Lower lobe of right lung (tissue), 2 donors: ENCODE measurements at places on chromosomes 5 and 9. TPM values are rescaled to one million over a fixed set of nuclear protein-coding genes. Genes with fewer than 3 reads are reported as not detected.

- no peaks in the 10 kb centered on the region for H3K36me3 ChIP-seq
- H3K4me1 ChIP-seq: no peaks in the 10 kb centered on the region
Measured at GRCh38 chr5:146662229-146662628, 146.2 kb upstream of the GPR151 start.

GRCh38 chr9:129145841-129146292 is 32.2 kb downstream of the IER5L start:
- peaks cover 49% of the 10 kb centered on the region for H3K36me3 ChIP-seq
- H3K27ac ChIP-seq: peak overlapping the region; percentile 74
- no peaks in the 10 kb centered on the region for H3K27me3 ChIP-seq
- peaks cover 67% of the 10 kb centered on the region for H3K4me1 ChIP-seq
- no peak overlapping the region for H3K4me3 ChIP-seq

CA9 gene
- not detected for total RNA-seq

TRAF1 gene
- 5.8 TPM for total RNA-seq

RASGEF1C gene
- not detected for total RNA-seq

- no peak overlapping the region for H3K27ac ChIP-seq
- H3K4me3 ChIP-seq: no peak overlapping the region
- no peak for DNase-seq
- peaks cover 5% of the 10 kb centered on the region for H3K4me1 ChIP-seq
Measured at GRCh38 chr9:129160712-129161533, 17.1 kb downstream of the IER5L start.

GRCh38 chr5:37721447-37721871 is 118.4 kb downstream of the GDNF start:
- H3K4me3 ChIP-seq: no peak overlapping the region
- peaks cover 14% of the 10 kb centered on the region for H3K4me1 ChIP-seq
- H3K27ac ChIP-seq: no peak overlapping the region

DNA sequence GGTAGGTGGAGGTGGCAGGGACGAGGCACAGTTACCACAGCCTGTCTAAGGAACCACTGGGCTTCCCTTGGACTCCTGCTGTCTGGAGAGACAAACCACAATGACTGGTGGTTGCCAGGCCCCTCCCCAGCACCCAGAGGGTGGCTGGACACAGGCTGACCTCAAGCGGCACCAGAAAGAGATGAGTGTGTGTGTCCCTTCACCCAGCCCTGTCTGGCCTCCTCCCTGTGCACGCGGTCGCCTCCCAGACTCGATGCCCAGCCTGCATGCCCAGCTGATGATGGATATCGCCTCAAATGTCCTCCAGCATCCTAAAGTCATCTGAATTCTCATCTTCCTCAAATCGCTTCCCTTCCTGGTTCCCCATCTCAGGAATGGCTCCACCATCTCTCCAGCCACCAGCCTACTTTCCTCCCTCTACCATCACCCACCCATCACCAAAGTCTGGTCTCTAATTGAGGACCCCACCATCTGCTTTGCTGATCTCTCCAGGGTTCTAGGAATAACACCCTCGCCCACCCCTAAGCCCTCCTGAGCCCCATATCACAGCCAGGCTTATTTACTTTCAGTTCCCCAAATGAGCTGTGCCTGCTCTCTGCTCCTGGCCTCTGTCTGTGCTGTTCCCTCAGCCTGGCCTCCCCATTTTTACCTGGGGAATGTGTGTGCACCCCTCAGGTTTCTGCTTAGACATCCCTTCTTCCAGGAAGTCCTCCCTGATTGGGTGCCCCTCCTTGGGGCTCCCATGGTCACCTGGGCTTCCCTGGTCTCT is 52.5 kb upstream of the GGTA1 start:
- H3K27me3 ChIP-seq: no peaks in the 10 kb centered on the region
- no peaks in the 10 kb centered on the region for H3K36me3 ChIP-seq
- H3K4me1 ChIP-seq: peaks cover 22% of the 10 kb centered on the region
- H3K27ac ChIP-seq: no peak overlapping the region
- no peak overlapping the region for H3K4me3 ChIP-seq
- DNase-seq: no peak

GRCh38 chr5:39580702-39581453 is 156.1 kb upstream of the DAB2 start:
- H3K4me3 ChIP-seq: no peak overlapping the region
- no peaks in the 10 kb centered on the region for H3K36me3 ChIP-seq
- DNase-seq: no peak
- no peak overlapping the region for H3K27ac ChIP-seq
- no peaks in the 10 kb centered on the region for H3K27me3 ChIP-seq

ERCC8 gene
- total RNA-seq: 10.3 TPM

- no peak overlapping the region for H3K4me3 ChIP-seq
- no peak overlapping the region for H3K27ac ChIP-seq
- no peaks in the 10 kb centered on the region for H3K27me3 ChIP-seq
- H3K4me1 ChIP-seq: no peaks in the 10 kb centered on the region
- no peak for DNase-seq
Measured at GRCh38 chr5:80507663-80508062, 19.8 kb downstream of the FAM151B start.

GRCh38 chr5:151721812-151722391 is 35.2 kb upstream of the SPARC start:
- no peak overlapping the region for H3K4me3 ChIP-seq
- H3K27ac ChIP-seq: no peak overlapping the region
- DNase-seq: no peak
- no peaks in the 10 kb centered on the region for H3K27me3 ChIP-seq
- no peaks in the 10 kb centered on the region for H3K36me3 ChIP-seq
- H3K4me1 ChIP-seq: peaks cover 44% of the 10 kb centered on the region

DNA sequence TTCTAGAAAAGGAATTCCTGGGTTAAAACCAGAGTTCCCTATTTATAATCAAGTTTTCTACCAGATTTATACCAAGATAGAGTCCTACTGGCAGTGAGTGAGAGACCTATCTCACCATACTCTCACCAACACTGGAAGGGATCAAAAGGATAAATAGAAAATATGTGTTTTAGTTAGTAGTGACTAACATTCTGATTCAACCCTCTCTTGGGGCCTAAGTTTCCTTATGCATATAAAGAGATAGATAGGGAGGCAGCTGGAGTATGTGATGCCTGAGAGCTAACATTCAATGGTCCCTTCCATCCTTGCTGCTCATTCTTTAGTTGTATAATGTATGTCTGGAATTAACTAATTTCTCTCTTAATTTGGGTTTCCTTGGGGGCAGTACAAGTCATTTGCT is 32.0 kb downstream of the CKMT2 start:
- no peak overlapping the region for H3K4me3 ChIP-seq
- H3K27ac ChIP-seq: no peak overlapping the region
- H3K27me3 ChIP-seq: no peaks in the 10 kb centered on the region
- no peaks in the 10 kb centered on the region for H3K36me3 ChIP-seq
- peaks cover 11% of the 10 kb centered on the region for H3K4me1 ChIP-seq
- DNase-seq: no peak

- DNase-seq: peak; percentile 70
- H3K27ac ChIP-seq: no peak overlapping the region
- H3K27me3 ChIP-seq: peaks cover 6% of the 10 kb centered on the region
- no peak overlapping the region for H3K4me3 ChIP-seq
- H3K4me1 ChIP-seq: peaks cover 10% of the 10 kb centered on the region
- no peaks in the 10 kb centered on the region for H3K36me3 ChIP-seq
Measured at GRCh38 chr5:148482697-148483462, 99.1 kb downstream of the FBXO38 start.

- no peak for DNase-seq
- H3K36me3 ChIP-seq: no peaks in the 10 kb centered on the region
- H3K4me3 ChIP-seq: no peak overlapping the region
- H3K27me3 ChIP-seq: no peaks in the 10 kb centered on the region
- H3K27ac ChIP-seq: no peak overlapping the region
Measured at GRCh38 chr5:66129144-66129543, 15.0 kb upstream of the SREK1 start.

DNA sequence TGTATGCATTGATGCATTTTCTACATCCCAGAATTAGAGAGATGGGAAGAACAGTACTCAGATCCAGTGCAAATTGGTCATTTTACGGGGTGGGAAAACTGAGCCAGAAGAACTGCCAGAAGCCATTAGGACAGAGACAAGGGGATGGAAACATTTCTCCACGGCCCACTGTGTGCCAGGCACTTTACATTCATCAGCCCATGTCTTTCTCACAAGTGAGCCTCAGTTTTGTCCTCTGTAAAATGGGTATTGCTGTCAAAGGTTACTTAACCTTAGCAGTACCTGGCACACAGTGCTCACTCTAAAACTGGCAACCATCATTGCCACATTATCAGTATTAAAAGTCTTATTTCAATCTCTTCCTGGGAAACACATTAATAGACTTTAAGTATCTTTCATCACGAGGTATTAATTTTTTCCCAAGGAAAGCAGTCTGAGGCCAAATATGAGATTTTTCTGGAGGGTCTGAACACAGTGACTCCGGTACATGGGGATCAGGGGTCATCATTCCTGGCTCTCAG is 5.2 kb downstream of the DUSP1 start:
- H3K36me3 ChIP-seq: peaks cover 34% of the 10 kb centered on the region
- H3K27me3 ChIP-seq: no peaks in the 10 kb centered on the region
- H3K4me1 ChIP-seq: peaks cover 42% of the 10 kb centered on the region
- H3K27ac ChIP-seq: peak overlapping the region; percentile 100
- peak overlapping the region; percentile 91 for H3K4me3 ChIP-seq
